ENCODE measurements at places on chromosomes 1 and 21.

DNA sequence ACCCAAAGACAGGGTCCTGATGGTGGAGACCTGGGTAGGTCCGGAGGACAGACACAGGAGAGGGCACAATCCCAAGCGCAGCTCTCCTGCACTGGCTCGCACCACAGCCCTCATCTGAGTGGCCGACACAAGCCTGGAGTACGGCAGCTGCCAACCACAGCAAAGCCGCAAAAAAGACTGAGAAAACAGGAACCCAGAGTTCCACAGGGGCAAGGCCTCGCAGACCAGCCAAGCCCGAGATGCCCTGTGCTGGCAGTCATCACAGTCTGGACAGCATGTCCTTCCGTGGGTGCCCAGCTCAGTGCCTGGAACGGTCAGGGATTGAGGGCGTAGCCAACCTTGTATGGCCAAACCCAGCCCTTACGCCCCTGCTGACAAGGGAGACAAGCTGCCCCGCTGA lies 11.4 kb downstream of the ZBTB48 start:
- DNase-seq, result no peak

- no peak for DNase-seq
These were observed 681.5 kb downstream of the MATN1 start for GRCh38 chr1:30041741-30042437.

GRCh38 chr1:93159337-93159736 lies 20.9 kb downstream of the TMED5 start:
- DNase-seq, result no peak

DNA sequence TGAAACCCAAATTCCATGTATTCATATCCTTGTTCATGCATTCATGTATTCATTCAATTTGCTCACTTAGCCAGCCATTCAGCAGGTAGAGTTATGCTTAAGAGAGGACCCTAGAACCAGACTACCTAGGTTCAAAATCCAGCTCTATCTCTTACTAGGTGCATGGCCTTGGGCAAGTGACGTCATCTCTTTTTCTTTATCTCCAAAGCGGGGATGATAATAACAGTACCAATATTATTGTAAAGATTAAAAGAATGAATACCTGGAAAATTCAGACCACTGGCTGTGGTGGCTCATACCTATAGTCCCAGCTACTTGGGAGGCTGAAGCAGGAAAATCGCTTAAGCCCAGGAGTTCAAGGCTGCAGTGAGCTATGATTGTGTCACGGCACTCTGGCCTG lies 33.9 kb upstream of the CLIC4 start:
- DNase-seq, result no peak

GRCh38 chr1:106249810-106250209 lies 806.7 kb upstream of the PRMT6 start:
- no peak for DNase-seq

- no peak for DNase-seq
These were observed 10.7 kb downstream of the LRRC8C start for GRCh38 chr1:89643577-89643976.

DNA sequence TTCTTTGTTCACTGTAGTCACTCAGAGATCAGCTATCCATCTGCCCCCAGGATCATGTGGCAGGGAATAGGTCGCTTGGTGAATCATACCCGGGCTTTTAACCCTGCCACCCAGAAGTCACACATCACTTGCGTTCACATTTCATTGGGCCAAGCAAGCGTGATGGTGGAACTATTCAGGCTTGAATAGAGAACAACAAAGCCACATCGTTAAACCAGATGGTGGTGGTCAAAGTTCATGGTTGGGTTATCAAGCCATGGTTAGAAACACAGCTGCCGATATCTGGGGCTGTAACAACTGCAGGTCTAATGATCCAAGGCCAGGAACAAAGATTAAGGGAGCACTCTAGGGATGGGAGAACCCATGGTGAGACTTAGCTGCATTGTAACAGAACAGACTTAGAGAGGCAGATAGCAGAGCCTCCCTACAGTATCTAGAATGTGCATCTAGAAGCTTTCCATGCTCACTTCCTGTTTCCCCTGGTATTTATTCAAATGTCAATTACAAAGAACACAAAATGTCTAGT lies 40.0 kb upstream of the PTPRC start:
- DNase-seq, result peak; percentile 12

GRCh38 chr1:225817611-225818061 lies 7.7 kb downstream of the EPHX1 start:
- DNase-seq, result no peak

- DNase-seq, result no peak
These were observed 8.6 kb upstream of the EDN2 start for GRCh38 chr1:41493117-41493536.

- DNase-seq, result no peak
These were observed 116.6 kb upstream of the PROX1 start for GRCh38 chr1:213871179-213871578.

DNA sequence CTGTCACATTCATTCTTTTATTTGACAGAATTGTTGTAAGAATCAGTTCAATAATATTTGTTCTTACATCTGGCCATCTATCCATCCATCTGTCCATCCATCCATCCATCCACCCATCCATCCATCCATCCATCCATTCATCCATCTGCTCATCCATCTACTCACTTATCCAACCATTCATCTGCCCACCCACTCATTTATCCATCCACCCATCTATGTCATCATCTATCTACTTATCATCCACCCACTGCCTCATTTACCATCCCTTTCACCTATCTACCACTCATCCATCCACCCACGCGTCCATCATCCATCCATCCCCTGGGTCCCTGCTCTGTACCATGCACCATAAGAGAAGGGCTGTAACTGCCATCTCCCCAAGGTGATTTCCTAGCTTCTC lies 134.1 kb downstream of the FOXD2 start:
- DNase-seq, result no peak

- DNase-seq, result no peak
These were observed 4.2 kb downstream of the RSPO1 start for GRCh38 chr1:37630426-37631028.

DNA sequence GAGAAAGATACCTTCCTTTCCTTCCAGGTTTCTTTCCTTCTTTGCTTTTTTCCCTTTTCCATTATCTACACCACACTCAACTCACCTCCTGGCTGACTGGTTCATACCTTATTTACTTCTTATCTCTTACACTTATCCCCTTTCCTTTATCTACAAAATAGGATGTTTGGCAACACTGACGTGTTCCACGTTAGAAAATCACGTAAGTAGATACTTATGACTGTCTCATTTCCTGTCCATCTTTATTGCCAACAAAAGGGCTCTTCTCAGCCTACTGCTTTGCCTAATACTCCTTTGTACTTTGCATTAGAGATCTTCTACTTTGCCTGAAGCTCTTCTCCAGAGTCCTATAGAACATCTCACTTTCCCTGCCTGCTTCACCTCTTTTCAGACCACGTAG lies 25.1 kb downstream of the SYNJ1 start:
- no peak for DNase-seq

- DNase-seq, result no peak
These were observed 149.4 kb downstream of the TRABD2B start for GRCh38 chr1:47847763-47848162.

- DNase-seq, result no peak
These were observed 4.5 kb downstream of the CHML start for GRCh38 chr1:241635556-241636152.

DNA sequence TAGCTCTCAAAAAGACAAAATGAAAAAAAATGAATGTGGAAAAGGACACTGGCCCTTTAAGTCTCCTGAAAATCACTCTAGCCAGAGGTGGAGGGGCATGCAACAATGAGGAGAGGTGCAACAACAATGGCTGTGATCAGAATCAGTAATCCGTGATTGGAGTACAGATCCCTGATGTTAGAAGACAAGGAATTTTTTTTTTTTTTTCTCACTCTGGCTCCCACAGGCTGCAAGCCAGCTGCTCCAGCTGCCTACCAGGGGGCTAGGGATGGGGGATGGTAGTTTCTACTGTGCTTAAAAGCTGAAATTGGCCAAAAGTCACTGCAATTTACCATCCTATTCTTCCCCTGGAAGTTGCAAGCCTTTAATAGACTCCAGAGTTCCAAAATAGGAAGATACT lies 54.5 kb downstream of the STYXL2 start:
- no peak for DNase-seq

- DNase-seq, result peak; percentile 44
These were observed 14.1 kb upstream of the KCNA2 start for GRCh38 chr1:110620250-110620615.

- no peak for DNase-seq
These were observed 5.7 kb downstream of the TMEM50A start for GRCh38 chr1:25343872-25344271.

- DNase-seq, result no peak
These were observed 56.0 kb upstream of the NBPF3 start for GRCh38 chr1:21383785-21384401.

DNA sequence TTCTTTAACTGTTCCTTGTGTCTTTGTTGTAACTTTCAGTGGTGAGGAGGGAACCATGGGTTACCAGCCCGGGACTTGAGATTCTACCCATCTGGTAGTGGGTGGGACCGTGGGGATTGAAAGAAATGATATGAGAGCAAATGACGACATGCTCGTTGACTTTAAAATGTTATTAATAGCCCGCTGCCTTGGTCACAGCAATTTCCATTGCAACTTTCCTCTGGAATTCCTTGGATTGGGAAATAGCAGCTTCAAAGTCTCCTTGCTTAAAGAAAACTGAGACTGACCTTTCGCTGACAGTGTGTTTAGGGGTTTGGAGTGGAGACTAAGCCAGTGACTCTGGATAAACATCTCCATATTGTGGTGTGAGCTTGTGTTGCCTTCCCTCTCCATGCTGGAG lies 44.2 kb upstream of the MARK1 start:
- no peak for DNase-seq

GRCh38 chr1:55211863-55212262 lies 3.3 kb downstream of the USP24 start:
- DNase-seq, result peak; percentile 11

GRCh38 chr1:214078950-214079349 lies 91.2 kb downstream of the PROX1 start:
- DNase-seq, result no peak

- DNase-seq, result no peak
These were observed 3.6 kb downstream of the UTP11 start for GRCh38 chr1:38015978-38016725.

DNA sequence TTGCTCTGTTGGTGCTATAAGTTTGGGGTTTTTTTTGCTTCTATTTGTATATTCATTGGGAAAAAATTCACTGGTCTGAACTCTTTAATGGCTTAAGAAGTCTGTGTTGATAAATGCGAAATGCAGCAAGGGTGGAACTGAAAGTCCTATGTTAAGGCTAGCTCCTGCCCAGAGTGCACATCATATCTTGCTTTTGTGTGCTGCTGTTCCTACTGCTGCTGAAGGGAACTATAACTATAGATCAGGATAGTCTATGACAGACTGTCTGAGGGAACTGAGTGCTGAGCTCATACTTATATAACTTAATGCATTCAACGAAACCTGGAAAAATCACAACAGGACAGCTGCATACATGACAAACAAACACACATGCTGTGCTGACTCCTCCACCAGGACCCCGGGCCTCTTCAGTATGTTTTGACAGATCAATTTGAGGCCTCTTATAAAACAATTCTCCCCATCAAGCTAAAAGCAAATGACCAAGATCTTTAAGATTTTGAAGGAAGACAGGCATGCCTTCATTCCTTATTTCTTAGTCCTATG lies 1031.5 kb upstream of the ADGRL2 start:
- DNase-seq, result no peak

DNA sequence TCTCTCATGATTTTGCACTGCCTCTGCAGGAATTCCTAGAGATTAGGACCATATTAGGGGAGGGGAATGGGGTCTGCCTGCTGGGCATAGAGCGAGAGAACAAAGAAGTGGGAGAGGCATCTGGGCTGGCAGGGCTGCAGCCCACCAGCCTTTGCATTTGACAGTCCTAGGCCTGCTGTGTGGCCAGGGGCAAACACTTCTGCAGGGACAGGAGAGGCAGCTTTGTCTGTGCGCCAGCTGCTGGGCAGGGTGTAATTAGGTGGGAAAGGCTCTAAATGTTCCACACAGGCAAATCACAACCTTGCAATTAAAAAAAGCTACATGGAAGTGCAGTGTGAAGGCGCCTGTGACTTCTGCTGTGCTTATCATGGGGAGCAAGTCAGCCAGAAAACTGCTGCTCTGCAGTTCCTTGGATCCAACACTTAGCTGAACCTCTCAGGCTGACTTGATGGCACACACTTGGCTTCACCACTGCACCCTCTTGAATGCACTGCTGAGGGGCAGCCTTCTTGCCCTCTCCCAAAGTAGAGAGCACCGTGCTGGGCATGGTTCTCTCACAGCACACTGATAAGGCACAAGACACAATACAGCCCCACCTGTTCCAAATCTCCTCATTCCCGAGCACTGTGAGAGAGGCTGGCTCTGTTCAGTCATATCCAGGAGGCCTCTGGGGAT lies 73.6 kb upstream of the TLR5 start:
- no peak for DNase-seq

DNA sequence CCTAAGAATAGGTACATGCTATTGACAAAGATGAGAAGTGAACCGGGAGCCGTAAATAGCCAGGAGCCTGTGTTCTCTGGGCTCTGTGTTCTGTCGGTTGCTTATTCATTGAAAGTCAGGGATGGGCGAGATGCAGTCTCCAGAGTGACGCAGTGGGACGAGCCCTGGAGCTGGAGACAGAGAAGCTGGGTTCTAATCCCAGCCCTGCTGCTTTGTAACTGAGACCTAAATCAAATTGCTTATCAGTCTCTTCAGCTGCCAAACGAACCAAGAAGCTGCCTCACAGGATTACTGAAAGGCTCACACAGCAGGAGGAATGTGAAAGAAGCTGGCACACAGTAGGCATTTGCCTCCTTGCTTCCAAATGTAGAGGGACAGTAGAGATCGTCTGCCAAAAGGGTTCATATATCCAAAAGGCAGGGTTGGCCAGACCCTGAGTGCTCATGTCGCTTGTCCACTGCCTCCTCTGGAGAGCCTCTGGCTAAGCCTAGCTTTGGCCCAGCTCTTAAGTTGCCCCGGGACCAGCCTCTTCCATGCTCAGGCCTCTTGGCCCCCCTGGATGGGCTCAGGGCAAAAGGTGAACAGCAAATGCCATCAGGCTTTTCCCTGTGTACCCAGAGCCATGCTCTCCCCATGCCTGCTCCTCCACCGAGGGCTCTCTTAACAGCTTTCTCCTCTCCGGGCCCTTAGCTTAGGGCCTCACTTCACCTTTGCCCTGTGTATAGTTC lies 134.2 kb upstream of the IPO9 start:
- no peak for DNase-seq

GRCh38 chr1:74333244-74333643 lies 98.1 kb downstream of the TNNI3K start:
- no peak for DNase-seq

GRCh38 chr21:42406201-42406621 lies 2.5 kb downstream of the UBASH3A start:
- DNase-seq, result peak; percentile 65
